ENCODE measurements at places on chromosomes 1 and 21. TPM values are rescaled to one million over a fixed set of nuclear protein-coding genes. Genes with fewer than 3 reads are reported as not detected.
A peak's percentile ranks its signal among the peaks of the same experiment; 100 is the strongest.

Gene ADAMTS4
- total RNA-seq, result 7.2 TPM

Gene GUCA2B
- not detected for total RNA-seq

Gene HTR1D
- total RNA-seq, result 11.5 TPM

Gene TRIM17
- 2.3 TPM for total RNA-seq

Gene TDRD10
- 0.15 TPM for total RNA-seq

Gene CFAP141
- total RNA-seq, result not detected

Gene OLFML3
- 55.3 TPM for total RNA-seq

Gene TMPRSS15
- total RNA-seq, result not detected

- H3K36me3 ChIP-seq, result no peaks in the 10 kb centered on the region
- no peak overlapping the region for H3K4me3 ChIP-seq
- DNase-seq, result no peak
Observed at GRCh38 chr1:222048094-222048595, 306.3 kb upstream of the DUSP10 start.

DNA sequence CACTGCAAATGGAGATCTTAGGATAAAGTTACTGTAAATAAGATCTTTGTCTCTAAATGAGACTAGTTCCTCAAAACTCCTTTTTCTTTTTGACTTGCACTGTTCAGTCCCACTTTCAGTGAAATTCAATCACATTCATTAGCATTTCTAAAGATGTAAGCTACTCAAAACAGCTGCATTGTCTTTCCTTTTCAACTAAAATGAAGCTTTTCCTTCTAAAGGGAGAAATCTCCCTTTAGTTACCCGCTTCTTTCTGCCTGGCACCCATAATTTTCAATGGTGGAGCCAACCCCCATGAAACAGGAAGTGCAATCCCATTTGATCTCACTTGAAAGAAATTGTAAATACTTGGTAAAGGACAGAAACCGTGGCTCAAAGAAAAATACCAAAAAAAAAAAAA lies 387.4 kb upstream of the PKN2 start:
- no peaks in the 10 kb centered on the region for H3K27me3 ChIP-seq
- DNase-seq, result no peak
- H3K4me3 ChIP-seq, result no peak overlapping the region
- H3K4me1 ChIP-seq, result no peaks in the 10 kb centered on the region
- H3K36me3 ChIP-seq, result no peaks in the 10 kb centered on the region
- H3K27ac ChIP-seq, result no peak overlapping the region

DNA sequence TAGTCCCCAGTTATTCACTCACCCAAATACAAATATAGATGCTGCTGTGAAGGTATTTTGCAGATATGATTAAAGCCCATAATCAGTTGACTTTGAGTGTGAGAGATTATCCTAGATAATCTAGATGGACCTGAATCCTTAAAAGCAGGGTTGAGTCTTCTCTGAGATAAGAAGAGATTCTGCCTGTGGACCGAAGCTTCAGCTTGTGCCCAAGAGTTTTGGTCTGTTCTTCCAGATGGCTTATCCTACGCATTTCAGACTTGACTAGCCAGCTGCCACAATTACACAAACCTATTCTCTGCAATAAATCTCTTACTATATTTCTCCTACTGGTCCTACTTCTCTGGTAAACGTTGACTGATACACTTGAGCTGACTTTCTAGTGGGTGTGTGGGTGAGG lies 145.1 kb downstream of the KCNJ6 start:
- H3K4me1 ChIP-seq, result no peaks in the 10 kb centered on the region
- no peaks in the 10 kb centered on the region for H3K27me3 ChIP-seq
- H3K4me3 ChIP-seq, result no peak overlapping the region
- H3K36me3 ChIP-seq, result no peaks in the 10 kb centered on the region
- no peak overlapping the region for H3K27ac ChIP-seq
- no peak for DNase-seq

- no peak for DNase-seq
- H3K27me3 ChIP-seq, result no peaks in the 10 kb centered on the region
- no peak overlapping the region for H3K27ac ChIP-seq
- no peaks in the 10 kb centered on the region for H3K4me1 ChIP-seq
- no peaks in the 10 kb centered on the region for H3K36me3 ChIP-seq
Observed at GRCh38 chr1:192535916-192536664, 39.5 kb upstream of the RGS1 start.

DNA sequence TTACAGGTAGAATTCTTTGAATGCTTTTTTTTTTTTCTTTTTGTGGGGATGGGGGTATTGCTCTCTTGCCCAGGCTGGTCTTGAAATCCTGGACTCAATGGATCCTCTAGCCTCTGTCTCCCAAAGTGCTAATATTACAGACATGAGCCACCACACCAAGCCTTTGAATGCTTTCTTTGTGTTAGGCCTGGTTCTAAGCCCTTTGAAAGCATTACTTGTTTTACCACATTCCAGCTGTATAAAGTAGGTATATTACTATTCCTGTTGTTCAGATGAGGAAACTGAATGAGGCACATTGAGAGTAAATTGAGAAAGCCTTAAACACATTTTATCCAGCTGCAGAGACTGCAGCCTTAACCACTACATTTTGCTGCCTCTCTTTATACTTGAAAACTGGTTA lies 841.8 kb upstream of the ADGRL4 start:
- H3K36me3 ChIP-seq, result no peaks in the 10 kb centered on the region
- H3K27me3 ChIP-seq, result no peaks in the 10 kb centered on the region
- H3K4me1 ChIP-seq, result no peaks in the 10 kb centered on the region
- no peak for DNase-seq
- no peak overlapping the region for H3K4me3 ChIP-seq

DNA sequence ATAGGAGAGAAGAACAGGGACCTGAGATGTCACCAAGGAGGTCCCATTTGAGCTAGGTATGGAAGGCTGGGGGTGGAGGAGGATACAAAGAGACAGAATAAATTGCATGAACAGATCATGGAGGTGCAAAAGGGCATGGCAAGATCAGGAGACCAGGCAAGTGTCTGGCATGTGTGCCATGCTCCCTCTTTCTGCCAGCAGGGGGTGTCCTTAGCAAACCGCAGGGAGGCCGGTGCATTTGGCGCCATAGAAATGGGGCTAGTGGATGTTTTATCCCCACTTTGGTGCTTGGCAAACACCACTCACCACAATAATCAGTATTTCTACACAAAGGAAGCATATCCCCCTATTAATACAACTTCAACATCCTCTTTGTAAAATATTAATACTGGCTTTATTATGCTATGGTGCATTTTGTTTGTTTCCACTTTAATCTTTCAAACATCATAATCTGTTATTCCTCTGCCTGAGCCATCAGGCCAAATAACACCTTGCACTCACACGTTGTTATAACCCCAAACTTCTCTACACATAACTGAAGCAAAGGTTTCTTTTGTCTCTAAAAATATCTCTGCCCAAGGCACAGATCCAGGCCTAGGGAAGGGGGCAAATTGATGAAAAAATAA lies 25.9 kb downstream of the S100A6 start:
- no peaks in the 10 kb centered on the region for H3K4me1 ChIP-seq
- no peaks in the 10 kb centered on the region for H3K27me3 ChIP-seq
- no peaks in the 10 kb centered on the region for H3K36me3 ChIP-seq
- no peak overlapping the region for H3K4me3 ChIP-seq
- no peak for DNase-seq
- no peak overlapping the region for H3K27ac ChIP-seq

DNA sequence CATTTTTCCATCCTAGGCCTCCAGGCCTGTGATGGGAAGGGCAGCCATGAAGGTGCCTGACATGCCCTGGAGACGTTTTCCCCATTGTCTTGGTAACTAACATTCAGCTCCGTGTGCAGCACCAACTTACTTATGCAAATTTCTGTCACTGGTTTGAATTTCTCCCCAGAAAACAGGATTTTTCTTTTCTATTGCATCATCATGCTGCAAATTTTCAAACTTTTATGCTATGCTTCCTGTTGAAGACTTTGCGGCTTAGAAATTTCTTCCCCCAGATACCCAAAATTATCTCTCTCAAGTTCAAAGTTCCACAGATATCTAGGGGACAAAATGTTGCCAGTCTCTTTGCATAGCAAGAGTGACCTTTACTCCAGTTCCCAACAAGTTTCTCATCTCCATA lies 25.2 kb upstream of the SELE start:
- H3K27ac ChIP-seq, result no peak overlapping the region
- DNase-seq, result no peak
- no peaks in the 10 kb centered on the region for H3K4me1 ChIP-seq
- H3K27me3 ChIP-seq, result no peaks in the 10 kb centered on the region
- H3K36me3 ChIP-seq, result no peaks in the 10 kb centered on the region

DNA sequence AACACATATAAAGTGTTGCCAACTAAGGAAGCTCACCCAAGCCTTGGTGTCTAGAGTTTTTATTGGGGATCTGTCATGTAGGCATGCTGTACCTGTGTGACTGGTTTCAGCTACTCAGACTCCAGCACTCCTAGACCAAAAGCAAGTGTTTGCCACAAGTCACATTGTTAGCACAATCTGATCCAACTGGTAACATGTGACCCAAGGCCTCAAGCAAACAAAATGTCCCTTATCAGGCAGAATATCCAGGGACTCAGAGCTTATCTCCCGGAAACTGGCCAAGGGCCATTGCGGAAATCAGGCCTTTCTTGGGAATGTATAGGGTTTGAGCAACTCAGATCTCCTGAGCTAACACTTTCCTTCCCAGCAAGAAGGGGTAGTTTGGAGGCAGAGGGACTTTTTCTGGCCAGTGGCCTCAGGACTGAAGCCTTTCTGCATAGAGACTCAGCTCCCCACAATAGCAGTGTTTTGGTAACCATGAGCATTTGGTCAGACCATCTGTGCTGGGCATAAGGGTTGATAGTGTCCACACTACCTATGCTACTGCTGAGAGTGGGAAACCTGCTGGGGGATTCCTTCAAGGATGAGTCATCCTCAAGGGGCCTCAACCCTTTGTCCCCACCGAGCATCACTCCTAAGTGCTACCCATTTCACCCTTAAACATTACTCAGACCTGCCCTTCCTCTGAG lies 29.6 kb downstream of the NHLH2 start:
- no peaks in the 10 kb centered on the region for H3K27me3 ChIP-seq
- DNase-seq, result no peak
- no peak overlapping the region for H3K4me3 ChIP-seq
- H3K27ac ChIP-seq, result no peak overlapping the region

GRCh38 chr21:31064803-31065202 lies 26.5 kb upstream of the KRTAP19-8 start:
- no peaks in the 10 kb centered on the region for H3K27me3 ChIP-seq
- no peak overlapping the region for H3K27ac ChIP-seq
- no peaks in the 10 kb centered on the region for H3K36me3 ChIP-seq
- no peaks in the 10 kb centered on the region for H3K4me1 ChIP-seq
- no peak overlapping the region for H3K4me3 ChIP-seq

DNA sequence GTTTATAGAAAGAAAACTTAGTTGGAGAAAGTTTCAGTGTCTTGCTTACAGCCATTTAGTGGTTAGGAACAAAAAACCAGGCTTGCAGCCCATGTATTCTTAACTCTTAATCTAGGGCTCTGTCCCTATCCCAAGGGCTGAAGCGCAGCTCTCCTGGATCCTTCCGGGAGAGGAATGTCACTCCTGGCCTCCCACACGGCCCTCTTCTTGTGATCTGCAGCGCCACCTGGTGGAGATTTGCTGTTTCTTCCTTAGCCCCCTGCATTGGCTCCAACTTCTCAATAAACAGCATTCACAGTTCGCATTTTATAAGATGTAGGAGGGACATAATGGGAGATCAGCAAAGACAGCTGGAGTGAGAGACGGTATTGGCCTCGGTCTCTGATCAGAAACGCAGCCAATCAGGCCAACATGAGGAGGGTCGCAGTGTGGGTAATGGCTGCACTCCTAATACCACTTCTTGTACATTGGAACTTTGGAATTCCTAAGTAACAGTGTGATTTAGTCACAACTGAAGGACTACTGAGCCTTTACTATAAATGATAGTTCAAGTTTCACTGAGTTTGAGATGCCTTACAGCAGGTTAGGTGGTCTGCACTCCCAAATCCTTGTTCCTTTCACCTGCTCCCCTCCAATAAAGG lies 283.4 kb downstream of the ASTN1 start:
- H3K4me3 ChIP-seq, result no peak overlapping the region
- peak; percentile 90 for DNase-seq
- H3K36me3 ChIP-seq, result no peaks in the 10 kb centered on the region
- H3K27me3 ChIP-seq, result no peaks in the 10 kb centered on the region
- H3K27ac ChIP-seq, result no peak overlapping the region

GRCh38 chr1:89665941-89666340 lies 33.0 kb downstream of the LRRC8C start:
- no peak for DNase-seq
- H3K27me3 ChIP-seq, result no peaks in the 10 kb centered on the region
- no peaks in the 10 kb centered on the region for H3K36me3 ChIP-seq
- no peak overlapping the region for H3K4me3 ChIP-seq
- no peak overlapping the region for H3K27ac ChIP-seq

- H3K27me3 ChIP-seq, result no peaks in the 10 kb centered on the region
- H3K4me3 ChIP-seq, result no peak overlapping the region
- peak; percentile 52 for DNase-seq
- no peaks in the 10 kb centered on the region for H3K4me1 ChIP-seq
- no peaks in the 10 kb centered on the region for H3K36me3 ChIP-seq
Observed at GRCh38 chr1:156608036-156608674, 6.9 kb upstream of the GPATCH4 start.

GRCh38 chr1:241638909-241639622 lies 1.1 kb downstream of the CHML start:
- H3K27ac ChIP-seq, result 0 out of 2 replicates have a peak overlapping the region, but pooled peaks have one; percentile 51
- no peaks in the 10 kb centered on the region for H3K4me1 ChIP-seq
- no peak for DNase-seq
- H3K36me3 ChIP-seq, result peaks cover 22% of the 10 kb centered on the region

GRCh38 chr1:39717809-39718208 lies 20.9 kb upstream of the PPIE start:
- H3K36me3 ChIP-seq, result no peaks in the 10 kb centered on the region
- no peak for DNase-seq
- H3K27me3 ChIP-seq, result peaks cover 54% of the 10 kb centered on the region
- H3K4me3 ChIP-seq, result no peak overlapping the region
- no peak overlapping the region for H3K27ac ChIP-seq

DNA sequence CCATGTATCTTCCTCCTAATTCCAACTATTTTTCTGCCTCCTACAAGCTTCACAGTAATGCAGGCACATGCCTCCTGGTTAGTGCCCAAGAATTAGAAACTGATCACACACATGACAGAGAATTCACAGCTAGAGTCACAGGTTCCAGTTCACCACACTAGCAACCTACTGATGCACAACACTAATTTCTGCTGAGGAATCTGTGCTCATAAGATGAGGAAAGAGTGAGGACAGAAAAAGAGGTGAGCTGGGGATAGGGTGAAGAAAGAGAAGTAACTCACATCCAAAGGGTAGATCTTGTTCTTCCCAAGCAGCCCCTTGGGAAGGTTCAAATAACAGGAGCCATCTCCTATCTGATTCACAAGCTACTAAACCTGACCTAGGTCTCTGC lies 61.3 kb downstream of the PUM1 start:
- H3K27ac ChIP-seq, result no peak overlapping the region
- no peaks in the 10 kb centered on the region for H3K27me3 ChIP-seq
- H3K4me3 ChIP-seq, result no peak overlapping the region

GRCh38 chr1:242890192-242890741 lies 364.8 kb downstream of the CEP170 start:
- no peaks in the 10 kb centered on the region for H3K36me3 ChIP-seq
- H3K27me3 ChIP-seq, result no peaks in the 10 kb centered on the region
- H3K4me1 ChIP-seq, result no peaks in the 10 kb centered on the region
- no peak overlapping the region for H3K27ac ChIP-seq
- peak overlapping the region; percentile 51 for H3K4me3 ChIP-seq
